ENCODE measurements at places on chromosomes 5 and 9.

- DNase-seq: no peak
These were observed 655 bp upstream of the RAI14 start for GRCh38 chr5:34655354-34655991.

DNA sequence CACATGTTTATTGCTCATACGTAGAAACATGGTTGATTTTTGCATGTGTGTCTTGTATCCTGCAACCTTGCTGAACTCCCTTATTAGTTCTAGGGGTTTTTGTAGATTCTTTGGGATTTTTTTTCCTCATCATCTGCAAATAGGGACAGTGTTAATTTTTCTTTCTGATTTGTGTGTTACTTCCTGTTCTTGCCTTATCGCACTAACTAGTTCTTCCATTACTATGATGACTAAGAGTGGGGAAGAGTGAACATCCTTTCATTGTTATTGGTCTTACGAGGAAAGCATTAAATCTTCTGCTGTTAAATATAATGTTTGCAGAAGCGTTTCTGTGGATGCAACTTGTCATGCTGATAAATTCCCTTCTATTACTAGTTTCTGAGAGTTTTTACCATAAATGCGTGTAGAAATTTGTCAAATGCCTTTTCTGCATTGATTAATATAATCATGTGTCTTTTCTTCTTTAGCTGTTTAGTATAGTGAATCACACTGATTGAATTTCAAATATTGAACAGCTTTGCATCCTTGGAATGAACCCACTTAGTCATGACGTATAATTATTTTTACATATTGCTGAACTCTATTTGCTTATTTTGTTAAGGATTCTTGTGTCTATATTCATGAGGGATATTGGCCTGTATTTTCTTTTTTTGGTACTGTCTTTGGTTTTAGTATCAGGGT lies 32.1 kb upstream of the RNF130 start:
- DNase-seq: no peak

GRCh38 chr5:90528601-90529193 lies 687 bp downstream of the LYSMD3 start:
- DNase-seq: no peak

- peak; percentile 58 for DNase-seq
These were observed 160.7 kb downstream of the PAX5 start for GRCh38 chr9:36873247-36873875.

DNA sequence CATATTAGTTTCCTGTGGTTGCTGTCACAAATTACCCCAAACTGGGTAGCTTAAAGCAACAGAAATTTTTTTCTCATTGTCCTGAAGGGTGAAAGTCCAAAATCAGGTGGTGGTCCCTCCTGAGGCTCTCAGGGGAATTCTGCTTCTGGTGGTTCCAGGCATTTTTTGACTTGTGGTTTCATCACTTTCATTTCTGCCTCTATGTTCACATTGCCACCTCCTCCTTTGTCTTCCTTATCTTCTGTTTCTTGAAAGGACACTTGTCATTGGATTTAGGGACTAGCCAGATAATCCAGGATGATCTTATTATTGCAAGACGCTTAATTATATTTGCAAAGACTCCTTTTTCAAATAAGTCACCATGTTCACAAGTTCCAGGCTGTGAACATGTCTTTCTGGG lies 43.2 kb downstream of the KCNMB1 start:
- DNase-seq: no peak

- no peak for DNase-seq
These were observed 388.3 kb upstream of the CHD1 start for GRCh38 chr5:99317136-99317535.

DNA sequence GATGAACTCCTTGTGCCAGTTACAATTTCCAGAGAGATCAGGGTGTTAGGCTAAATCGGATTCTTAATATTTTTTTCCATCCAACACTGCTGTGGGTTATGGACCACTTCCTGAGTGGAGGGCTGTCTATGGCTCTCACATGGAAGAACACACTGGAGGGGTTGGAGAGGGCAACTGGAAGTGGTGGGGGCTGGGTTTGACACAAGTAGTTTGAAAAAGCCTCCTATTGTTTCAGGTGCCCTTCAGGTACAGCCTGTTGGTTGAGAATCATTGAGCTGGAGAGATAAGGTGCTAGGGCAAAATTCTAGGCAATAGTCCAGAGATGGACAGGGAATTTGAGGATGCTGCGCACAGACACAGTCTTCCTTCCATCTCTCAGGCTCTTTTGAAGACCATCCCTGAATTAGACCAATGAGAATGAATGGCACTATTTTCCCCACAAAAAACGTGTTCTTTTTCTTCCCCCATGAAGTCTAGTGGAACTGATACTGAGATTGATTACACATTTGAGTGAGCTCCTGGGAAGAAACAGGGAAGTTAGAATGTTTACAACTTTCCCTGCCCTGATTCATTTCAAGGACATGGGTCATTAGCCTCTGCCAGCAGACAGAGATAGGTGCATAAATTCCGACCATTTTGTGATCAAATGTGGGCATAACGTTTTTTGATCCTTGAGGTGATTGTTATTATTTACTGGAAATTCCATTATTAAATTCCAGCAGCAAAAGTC lies 87.7 kb downstream of the ACER2 start:
- DNase-seq: no peak

GRCh38 chr5:154818471-154819116 lies 31.8 kb downstream of the FAXDC2 start:
- DNase-seq: no peak

- DNase-seq: no peak
These were observed 185.4 kb downstream of the SH3GL2 start for GRCh38 chr9:17764306-17764705.

- DNase-seq: no peak
These were observed 98.9 kb downstream of the CFAP95 start for GRCh38 chr9:69919461-69920061.

GRCh38 chr5:96128204-96128864 lies 166.7 kb upstream of the ELL2 start:
- no peak for DNase-seq

DNA sequence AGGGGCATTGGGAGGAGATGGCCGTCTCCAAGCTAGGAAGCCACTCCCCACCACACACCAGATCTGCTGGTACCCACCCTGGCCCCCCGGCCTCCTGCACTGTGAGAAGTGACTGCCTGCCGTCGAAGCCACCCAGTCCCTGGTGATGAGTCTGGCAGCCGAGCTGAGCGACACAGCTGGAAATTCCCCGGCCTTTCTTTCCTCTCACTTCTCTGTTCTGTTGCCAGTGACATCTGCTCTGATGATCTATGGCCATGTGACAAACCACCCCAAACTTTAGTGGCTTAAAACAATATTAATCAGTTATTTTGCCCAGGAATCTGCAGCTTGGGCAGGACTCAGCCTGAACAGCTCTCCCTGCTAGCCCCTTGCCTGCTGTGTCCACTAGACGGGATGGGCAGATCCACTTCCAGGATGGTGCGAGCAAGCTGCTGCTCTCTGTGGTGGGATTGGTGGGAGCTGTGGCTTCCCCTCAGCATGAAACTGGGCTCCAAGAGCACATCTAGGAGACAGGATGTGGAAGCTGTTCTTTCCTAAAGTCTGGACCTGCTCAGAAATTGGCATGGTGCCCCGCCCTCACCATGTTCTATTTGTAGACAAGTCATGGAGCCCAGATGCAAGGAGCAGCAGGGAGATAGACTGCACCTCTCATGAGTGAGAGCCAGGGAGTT lies 211.2 kb downstream of the GADD45G start:
- no peak for DNase-seq

GRCh38 chr9:13750061-13750460 lies 470.6 kb upstream of the MPDZ start:
- DNase-seq: no peak

DNA sequence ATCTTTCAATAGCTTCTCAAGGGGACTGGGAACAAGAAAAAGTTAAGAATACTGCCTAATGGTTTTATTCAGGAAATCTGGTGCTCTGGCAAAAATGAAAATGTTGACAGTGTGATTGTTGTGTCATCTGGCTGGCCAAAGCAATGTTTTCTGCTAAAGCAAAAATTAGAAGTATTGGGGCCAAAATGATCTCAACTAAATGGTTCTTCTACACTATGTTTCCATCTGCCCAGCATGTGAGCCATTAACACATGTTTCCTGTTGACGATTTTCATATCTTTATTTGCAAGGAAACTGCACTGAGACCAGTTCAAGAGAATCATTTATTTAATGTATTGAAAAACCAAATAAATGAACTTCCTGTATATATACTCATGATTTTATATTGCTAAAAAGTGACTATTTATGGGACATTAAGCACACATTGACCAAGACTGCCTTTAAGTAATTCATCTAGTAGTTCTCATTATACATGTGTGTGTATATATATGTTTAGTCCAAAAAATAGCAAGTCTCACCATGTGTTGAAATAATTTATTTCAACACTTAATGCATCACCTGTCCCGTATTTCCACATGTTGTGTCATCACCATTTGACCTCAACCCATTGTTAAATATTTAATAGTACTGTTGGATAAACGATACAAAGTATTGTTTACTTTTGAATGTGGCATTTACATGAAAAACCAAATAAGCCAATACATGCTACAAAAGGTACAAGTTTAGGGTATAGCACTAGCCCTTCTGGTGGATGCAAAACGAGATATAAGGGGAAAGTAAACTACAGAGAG lies 7.5 kb upstream of the FST start:
- no peak for DNase-seq

- DNase-seq: no peak
These were observed 25.7 kb upstream of the GCNT4 start for GRCh38 chr5:75078027-75078426.

DNA sequence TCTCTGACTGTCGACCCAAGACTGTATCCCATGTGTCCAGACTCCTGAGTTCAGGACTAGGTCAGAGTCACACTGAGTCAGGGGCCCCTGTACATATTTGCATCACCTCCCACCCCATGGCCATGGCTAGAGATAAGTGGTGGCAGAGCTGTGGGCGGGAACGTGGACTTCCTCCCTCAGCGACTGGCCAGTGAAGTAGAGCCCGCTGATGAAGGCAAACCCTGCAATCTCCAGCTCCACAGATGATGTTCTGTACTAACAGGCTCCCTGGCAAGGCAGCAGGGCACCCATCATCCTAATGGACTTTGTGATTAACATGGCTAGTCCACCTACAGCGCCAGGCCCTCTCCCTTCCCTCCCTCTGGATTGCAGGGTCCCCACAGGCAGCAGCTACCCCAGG lies 110.5 kb upstream of the LRRTM2 start:
- no peak for DNase-seq

GRCh38 chr5:107576155-107576554 lies 94.6 kb downstream of the EFNA5 start:
- DNase-seq: no peak

- no peak for DNase-seq
These were observed 295.9 kb upstream of the ZNF608 start for GRCh38 chr5:125042261-125042890.

- DNase-seq: no peak
These were observed 18.3 kb downstream of the UGCG start for GRCh38 chr9:111914749-111915424.

- no peak for DNase-seq
These were observed 9.6 kb downstream of the STK10 start for GRCh38 chr5:172178301-172178987.

DNA sequence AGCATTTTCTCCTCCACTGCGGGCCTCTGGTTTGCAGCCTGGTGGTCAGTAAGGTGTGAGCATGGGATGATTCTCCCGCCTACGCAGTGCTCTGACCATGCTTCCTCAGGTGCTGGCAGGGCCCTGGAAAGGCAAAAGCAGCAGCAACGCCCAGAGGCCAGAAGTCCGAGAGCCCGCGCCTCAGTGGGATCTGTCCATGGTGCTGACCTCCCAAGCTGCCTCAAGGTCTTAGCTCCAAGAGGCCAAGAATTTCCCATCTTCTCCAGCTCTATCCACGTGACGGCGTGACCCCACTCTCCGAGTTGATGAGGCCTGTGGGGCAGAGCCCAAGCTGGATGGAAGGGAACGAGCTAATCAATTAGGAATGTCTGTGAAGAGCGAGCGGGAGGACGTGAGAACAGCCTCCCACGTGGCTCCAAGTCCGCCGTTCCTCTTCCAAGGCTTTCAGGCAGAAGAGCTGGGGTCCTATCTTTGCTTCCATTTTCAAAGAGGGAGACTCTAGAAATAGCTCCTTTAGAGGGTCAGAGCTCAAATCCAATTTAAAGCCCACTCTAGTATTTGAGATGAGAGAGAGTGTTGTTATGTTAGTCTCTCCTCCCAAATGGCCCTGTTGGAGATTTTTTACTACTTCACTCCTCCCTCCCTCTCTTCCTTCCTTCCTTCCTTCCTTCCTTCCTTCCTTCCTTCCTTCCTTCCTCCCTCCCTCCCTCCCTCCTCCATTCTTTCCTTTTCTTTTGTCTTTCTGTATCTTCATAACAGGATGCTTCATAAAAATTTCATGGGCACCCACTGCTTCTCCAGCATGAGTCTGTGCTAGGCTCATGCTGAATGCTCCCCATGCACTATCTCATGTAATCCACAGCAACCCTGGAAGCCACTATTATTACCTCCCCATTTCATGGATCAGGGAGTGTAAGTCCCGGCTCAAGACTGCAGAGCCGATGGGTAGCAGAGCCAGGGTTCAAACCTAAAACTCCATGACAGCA lies 69.3 kb downstream of the OLFM1 start:
- DNase-seq: no peak

- DNase-seq: no peak
These were observed 52.4 kb downstream of the ERGIC1 start for GRCh38 chr5:172886476-172886875.

- DNase-seq: no peak
These were observed 46.3 kb downstream of the STC2 start for GRCh38 chr5:173281910-173282309.

GRCh38 chr9:113221800-113222481 lies 597 bp downstream of the SLC31A1 start:
- DNase-seq: no peak

DNA sequence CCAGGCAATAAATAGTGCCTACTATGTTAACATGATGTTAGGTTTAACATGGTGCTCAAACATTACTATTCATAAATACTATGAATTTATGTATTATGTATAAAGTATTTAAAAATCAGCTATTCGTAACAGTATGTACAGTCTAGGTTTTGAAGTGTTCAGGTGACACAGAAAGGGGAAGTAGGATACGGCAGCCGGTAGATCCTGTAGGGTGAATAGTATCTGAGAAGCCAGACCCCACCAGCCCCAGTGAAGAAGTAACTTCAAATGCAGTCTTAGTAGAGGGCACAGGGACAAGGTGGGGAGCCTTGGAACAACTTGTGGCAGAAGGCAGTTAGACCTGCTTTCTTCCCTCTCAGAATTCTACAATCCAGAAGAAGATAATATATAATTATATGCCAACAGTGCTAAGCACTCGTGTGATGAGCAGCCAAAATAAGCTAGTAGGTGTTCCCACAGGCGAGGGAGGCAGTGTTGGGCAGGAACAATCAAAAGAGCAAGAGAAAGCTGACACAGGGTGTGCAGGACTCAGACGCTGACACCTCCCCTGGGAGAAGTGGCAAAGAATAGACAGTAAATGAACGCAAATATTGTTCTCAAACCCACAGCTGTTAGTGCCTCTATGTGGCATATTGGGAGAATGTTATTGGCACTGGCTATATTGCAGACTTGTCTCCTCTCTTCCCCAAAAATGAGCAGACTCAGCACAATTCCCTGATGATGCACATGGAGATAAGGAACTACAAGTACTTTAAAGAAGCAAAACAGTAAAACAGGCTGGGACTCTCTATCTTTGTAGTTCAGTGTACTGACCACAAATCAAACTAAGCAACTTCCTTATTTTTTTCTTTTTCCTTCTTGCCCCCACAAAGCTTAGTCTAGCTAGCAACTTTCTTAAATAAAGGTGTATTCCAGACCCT lies 4.6 kb downstream of the ZNF367 start:
- DNase-seq: no peak

- no peak for DNase-seq
These were observed 8.9 kb downstream of the CERCAM start for GRCh38 chr9:128429513-128430086.

GRCh38 chr9:108053555-108054061 lies 564.0 kb upstream of the KLF4 start:
- no peak for DNase-seq

- DNase-seq: no peak
These were observed 21.9 kb downstream of the PTGS1 start for GRCh38 chr9:122392714-122393113.
